ENCODE measurements at places on chromosomes 2 and 18. TPM values are rescaled to one million over a fixed set of nuclear protein-coding genes. Genes with fewer than 3 reads are reported as not detected.
A peak's percentile ranks its signal among the peaks of the same experiment; 100 is the strongest.

GALR1 gene
- not detected for total RNA-seq

APLF gene
- total RNA-seq = 3.0 TPM

SFXN5 gene
- total RNA-seq = 12.0 TPM

IL1B gene
- total RNA-seq = 0.44 TPM

CUL3 gene
- 103 TPM for total RNA-seq

UGGT1 gene
- 65.2 TPM for total RNA-seq

GRCh38 chr2:172211512-172211911 is 108.8 kb upstream of the DLX2 start:
- H3K4me1 ChIP-seq = peaks cover 31% of the 10 kb centered on the region
- H3K36me3 ChIP-seq = peaks cover 5% of the 10 kb centered on the region
- H3K27ac ChIP-seq = no peak overlapping the region
- H3K4me3 ChIP-seq = no peak overlapping the region

DNA sequence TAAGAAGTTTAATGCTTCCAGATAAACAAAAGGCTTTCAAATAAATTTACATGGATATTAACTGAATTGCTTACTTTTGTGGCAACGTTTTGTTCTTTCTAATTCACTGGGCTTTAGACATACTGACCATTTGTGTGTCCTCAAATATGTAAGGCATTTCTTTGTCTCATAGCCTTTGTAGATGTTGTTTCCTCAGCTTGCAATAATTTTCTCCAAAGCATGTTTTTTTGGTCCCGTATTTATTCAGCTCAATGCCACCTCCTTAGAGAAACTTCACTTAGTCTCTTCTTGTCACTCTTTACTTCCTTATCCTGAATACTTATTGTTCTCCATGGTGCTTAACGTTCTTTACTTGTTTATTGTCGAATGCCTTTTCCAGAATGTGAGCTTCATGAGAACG is 98.5 kb downstream of the NUP35 start:
- peaks cover 4% of the 10 kb centered on the region for H3K36me3 ChIP-seq
- H3K4me3 ChIP-seq = no peak overlapping the region
- DNase-seq = no peak
- no peaks in the 10 kb centered on the region for H3K27me3 ChIP-seq

- DNase-seq = no peak
- H3K4me3 ChIP-seq = peak overlapping the region; percentile 45
- H3K27ac ChIP-seq = peak overlapping the region; percentile 35
- H3K4me1 ChIP-seq = peaks cover 43% of the 10 kb centered on the region
These were observed 9.2 kb downstream of the ACOXL start for GRCh38 chr2:110741491-110741980.

GRCh38 chr2:132270981-132271546 is 109.3 kb upstream of the ANKRD30BL start:
- no peak overlapping the region for H3K27ac ChIP-seq
- no peak overlapping the region for H3K4me3 ChIP-seq
- no peaks in the 10 kb centered on the region for H3K27me3 ChIP-seq
- no peak for DNase-seq
- no peaks in the 10 kb centered on the region for H3K36me3 ChIP-seq

DNA sequence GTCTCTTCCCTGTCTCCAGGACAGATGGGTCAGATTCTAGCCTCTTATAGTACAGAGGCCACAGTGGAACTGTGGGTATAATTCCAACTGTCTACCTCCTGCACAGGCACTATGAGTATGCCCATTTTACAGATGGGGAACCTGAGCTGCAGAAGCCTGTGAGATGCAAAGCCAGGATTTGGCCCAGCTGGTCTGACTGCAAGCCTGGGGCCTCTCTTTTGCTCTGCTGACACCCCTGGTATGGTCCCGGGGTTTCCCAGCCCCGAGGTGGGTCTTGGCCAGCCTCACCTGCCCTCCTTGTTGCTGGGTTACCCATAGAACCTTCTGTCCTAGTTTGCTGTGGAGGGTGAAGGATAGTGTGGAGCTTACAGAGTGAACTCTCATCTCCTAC is 9.8 kb downstream of the HS6ST1 start:
- no peak overlapping the region for H3K4me3 ChIP-seq
- DNase-seq = no peak
- H3K27me3 ChIP-seq = peaks cover 2% of the 10 kb centered on the region
- no peak overlapping the region for H3K27ac ChIP-seq
- peaks cover under 1% of the 10 kb centered on the region for H3K36me3 ChIP-seq

GRCh38 chr2:17334300-17334699 is 183.9 kb downstream of the RAD51AP2 start:
- H3K36me3 ChIP-seq = no peaks in the 10 kb centered on the region
- H3K4me3 ChIP-seq = no peak overlapping the region
- no peak for DNase-seq
- H3K4me1 ChIP-seq = no peaks in the 10 kb centered on the region

GRCh38 chr2:200350850-200351285 is 44.4 kb downstream of the SPATS2L start:
- H3K4me3 ChIP-seq = no peak overlapping the region
- H3K4me1 ChIP-seq = no peaks in the 10 kb centered on the region
- H3K27ac ChIP-seq = no peak overlapping the region
- DNase-seq = no peak

DNA sequence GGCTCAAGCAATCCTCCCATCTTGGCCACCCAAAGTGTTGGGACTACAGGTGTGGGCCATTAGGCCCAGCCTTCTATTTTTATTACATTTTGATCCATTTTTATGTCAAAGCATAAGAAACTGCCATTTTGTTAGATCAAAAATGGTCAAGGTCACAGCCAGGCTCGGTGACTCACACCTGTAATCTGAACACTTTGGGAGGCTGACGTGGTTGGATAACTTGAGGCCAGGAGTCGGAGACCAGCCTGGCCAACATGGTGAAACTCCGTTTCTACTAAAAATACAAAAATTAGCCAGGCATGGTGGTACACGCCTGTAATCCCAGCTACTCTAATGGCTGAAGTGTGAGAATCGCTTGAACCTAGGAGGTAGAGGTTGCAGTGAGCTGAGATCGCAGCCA is 49.2 kb downstream of the EEF1B2 start:
- H3K4me3 ChIP-seq = no peak overlapping the region
- peaks cover 5% of the 10 kb centered on the region for H3K27me3 ChIP-seq
- no peak overlapping the region for H3K27ac ChIP-seq
- no peaks in the 10 kb centered on the region for H3K36me3 ChIP-seq
- DNase-seq = no peak

GRCh38 chr2:60513996-60514395 is 39.5 kb downstream of the BCL11A start:
- no peak overlapping the region for H3K4me3 ChIP-seq
- no peak for DNase-seq
- peaks cover 5% of the 10 kb centered on the region for H3K4me1 ChIP-seq
- no peaks in the 10 kb centered on the region for H3K36me3 ChIP-seq
- H3K27me3 ChIP-seq = peaks cover 24% of the 10 kb centered on the region
- H3K27ac ChIP-seq = no peak overlapping the region

GRCh38 chr2:137255345-137255744 is 490.0 kb downstream of the THSD7B start:
- H3K27ac ChIP-seq = no peak overlapping the region
- DNase-seq = no peak
- H3K4me3 ChIP-seq = no peak overlapping the region

- H3K27ac ChIP-seq = no peak overlapping the region
- H3K4me1 ChIP-seq = no peaks in the 10 kb centered on the region
- H3K4me3 ChIP-seq = no peak overlapping the region
- H3K27me3 ChIP-seq = peaks cover 20% of the 10 kb centered on the region
- H3K36me3 ChIP-seq = no peaks in the 10 kb centered on the region
- no peak for DNase-seq
These were observed 129.6 kb downstream of the PMS1 start for GRCh38 chr2:189913821-189914220.

DNA sequence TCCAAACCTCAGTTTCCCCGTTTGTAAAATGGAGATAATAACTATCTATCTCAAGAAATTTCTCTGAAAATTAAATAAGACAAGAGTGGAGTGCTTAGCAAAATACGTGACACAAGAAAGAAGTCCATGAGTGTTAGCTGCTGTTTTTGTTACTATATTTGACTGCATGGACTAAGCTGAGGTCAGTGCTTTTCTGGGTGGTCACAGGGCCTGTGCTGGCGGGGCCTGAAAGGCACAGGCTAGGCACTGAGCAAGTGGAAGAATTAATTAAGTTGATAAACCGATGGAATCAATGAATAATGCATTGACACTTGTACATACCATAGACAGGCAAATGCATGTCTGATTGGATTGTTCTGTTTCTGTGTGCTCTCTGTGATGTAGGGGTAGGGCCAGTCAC is 27.3 kb downstream of the RPL37A start:
- no peaks in the 10 kb centered on the region for H3K4me1 ChIP-seq
- no peaks in the 10 kb centered on the region for H3K36me3 ChIP-seq
- H3K4me3 ChIP-seq = no peak overlapping the region
- H3K27ac ChIP-seq = no peak overlapping the region

- no peak overlapping the region for H3K4me3 ChIP-seq
- H3K4me1 ChIP-seq = no peaks in the 10 kb centered on the region
- no peak for DNase-seq
- H3K27ac ChIP-seq = no peak overlapping the region
- H3K27me3 ChIP-seq = no peaks in the 10 kb centered on the region
- H3K36me3 ChIP-seq = no peaks in the 10 kb centered on the region
These were observed 49.4 kb downstream of the AGAP1 start for GRCh38 chr2:235543128-235543750.

- no peak overlapping the region for H3K27ac ChIP-seq
- H3K4me1 ChIP-seq = peaks cover 12% of the 10 kb centered on the region
- no peak overlapping the region for H3K4me3 ChIP-seq
- no peak for DNase-seq
- H3K27me3 ChIP-seq = no peaks in the 10 kb centered on the region
- peaks cover 47% of the 10 kb centered on the region for H3K36me3 ChIP-seq
These were observed 27.5 kb downstream of the BUB1 start for GRCh38 chr2:110650346-110650745.

GRCh38 chr2:230457073-230457768 is 41.2 kb downstream of the SP100 start:
- H3K36me3 ChIP-seq = peaks cover 85% of the 10 kb centered on the region
- peaks cover 77% of the 10 kb centered on the region for H3K4me1 ChIP-seq
- no peaks in the 10 kb centered on the region for H3K27me3 ChIP-seq
- peak overlapping the region; percentile 31 for H3K4me3 ChIP-seq
- H3K27ac ChIP-seq = peak overlapping the region; percentile 67
- DNase-seq = no peak

DNA sequence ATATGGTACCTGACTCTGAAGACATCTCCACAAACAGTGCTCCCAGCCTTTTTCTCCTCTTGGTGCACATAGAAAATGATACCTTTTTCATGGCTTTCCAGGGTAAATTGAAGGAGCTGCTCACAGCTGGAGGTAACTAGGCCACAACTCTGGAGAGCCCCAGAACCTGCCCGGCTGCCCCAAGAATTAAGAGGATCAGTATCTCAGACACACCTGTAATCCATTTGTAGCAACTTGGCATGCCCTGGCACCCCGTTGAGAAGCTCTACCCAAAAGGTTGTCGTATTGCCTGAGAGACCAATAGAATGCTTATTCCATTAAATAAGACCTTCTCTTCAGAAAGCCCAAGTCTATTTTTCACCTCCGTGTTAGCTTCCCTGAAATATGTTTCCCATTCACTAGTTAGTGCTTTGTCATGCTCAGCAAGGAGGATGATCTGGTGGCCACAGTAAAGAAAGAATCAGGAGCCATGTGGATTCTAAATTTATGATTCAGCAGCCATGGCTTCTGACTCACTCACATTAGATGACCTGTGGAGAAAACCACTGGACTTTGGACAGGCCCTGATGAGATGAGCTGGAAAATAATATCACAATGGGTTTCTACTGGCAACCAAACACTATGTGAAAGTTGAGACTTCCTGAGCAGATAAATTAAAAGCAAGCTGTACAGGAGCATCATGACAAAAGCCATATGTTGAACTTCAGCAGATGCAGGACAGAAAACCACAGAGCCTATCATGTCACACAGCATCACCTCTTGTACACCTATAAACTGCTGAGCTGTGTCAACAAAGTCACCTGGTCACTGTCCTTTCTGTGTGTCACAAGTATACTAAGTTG is 253.3 kb upstream of the OSR1 start:
- H3K36me3 ChIP-seq = no peaks in the 10 kb centered on the region
- H3K4me3 ChIP-seq = no peak overlapping the region
- no peak for DNase-seq

GRCh38 chr2:206728277-206729199 is 10.3 kb upstream of the DYTN start:
- no peaks in the 10 kb centered on the region for H3K36me3 ChIP-seq
- no peak overlapping the region for H3K27ac ChIP-seq
- H3K4me3 ChIP-seq = no peak overlapping the region
- no peaks in the 10 kb centered on the region for H3K4me1 ChIP-seq
- H3K27me3 ChIP-seq = peaks cover 13% of the 10 kb centered on the region
- DNase-seq = no peak

- no peak overlapping the region for H3K4me3 ChIP-seq
- H3K4me1 ChIP-seq = no peaks in the 10 kb centered on the region
- no peak overlapping the region for H3K27ac ChIP-seq
- no peak for DNase-seq
- no peaks in the 10 kb centered on the region for H3K36me3 ChIP-seq
These were observed 1135.1 kb upstream of the CHAC2 start for GRCh38 chr2:52632543-52632942.

- no peak overlapping the region for H3K4me3 ChIP-seq
- DNase-seq = no peak
- H3K36me3 ChIP-seq = peaks cover 16% of the 10 kb centered on the region
- peaks cover 13% of the 10 kb centered on the region for H3K4me1 ChIP-seq
These were observed 131.1 kb downstream of the RBMS1 start for GRCh38 chr2:160362541-160362940.

Measured in activated T-helper 1 cell treated with anti-CD3 and anti-CD28 coated beads, Interleukin-12 subunit alpha, Interleukin-12 subunit beta, Interleukin-2, Interleukin-4 antibody, amounts not matched to agents 30 ng/mL and 10 ng/mL and 1 ng/mL, durations not matched to agents 14 hours and 24 hours and 36 hours (primary cell).